ENCODE measurements at places on chromosomes 12 and 14.

GRCh38 chr14:33742166-33742565 is 208.7 kb downstream of the EGLN3 start:
- no peak for DNase-seq

DNA sequence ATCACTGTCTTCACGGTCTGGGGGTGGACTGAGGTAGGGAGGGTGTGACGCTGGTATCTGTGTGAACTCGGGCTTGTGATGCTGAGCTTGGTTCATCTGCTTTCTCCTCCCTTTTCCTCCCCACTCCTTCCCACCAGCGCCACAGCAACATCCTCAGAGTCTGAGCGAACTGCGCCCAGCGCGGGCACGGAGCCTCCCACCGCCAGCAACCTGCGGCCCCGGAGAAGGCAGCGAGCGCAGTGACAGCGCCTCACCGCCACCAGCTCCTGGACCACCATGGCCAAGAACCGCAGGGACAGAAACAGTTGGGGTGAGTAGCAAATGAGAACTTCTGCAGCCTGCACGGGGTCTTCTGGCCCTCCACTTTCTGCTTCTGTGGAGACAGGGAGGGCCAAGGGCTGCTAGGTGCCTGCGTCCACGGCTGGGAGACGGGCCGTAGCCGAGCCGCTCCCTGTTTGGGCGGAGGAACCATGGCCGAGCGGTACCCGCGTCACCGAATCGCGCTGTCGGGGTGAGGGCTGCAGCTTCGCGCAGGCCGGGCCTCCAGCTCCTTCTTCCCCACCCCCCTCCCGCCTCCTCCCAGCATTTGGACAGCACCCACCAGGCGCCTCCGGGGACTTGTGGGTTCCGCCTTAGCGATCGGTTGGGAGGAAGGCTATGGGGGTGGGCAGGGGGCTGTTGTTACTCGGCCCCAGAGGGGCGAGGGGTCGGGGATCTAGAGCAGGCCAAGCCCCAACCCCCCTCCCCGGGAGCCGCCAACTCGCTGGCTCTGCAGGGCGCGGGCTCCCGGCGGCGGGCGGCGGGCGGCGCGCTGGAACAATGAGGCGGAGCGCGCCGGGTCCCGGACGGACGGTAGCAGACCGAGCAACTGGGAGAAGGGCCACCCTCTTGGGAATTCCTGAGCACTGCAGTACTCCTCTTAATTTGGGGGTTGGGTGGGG is at the start of gene ATL1:
ATL1 (plus strand) TSS at position 156 of the 941 bp plus-strand sequence; CDS start at position 277, 121 bp downstream.
- DNase-seq = peak; percentile 31

DNA sequence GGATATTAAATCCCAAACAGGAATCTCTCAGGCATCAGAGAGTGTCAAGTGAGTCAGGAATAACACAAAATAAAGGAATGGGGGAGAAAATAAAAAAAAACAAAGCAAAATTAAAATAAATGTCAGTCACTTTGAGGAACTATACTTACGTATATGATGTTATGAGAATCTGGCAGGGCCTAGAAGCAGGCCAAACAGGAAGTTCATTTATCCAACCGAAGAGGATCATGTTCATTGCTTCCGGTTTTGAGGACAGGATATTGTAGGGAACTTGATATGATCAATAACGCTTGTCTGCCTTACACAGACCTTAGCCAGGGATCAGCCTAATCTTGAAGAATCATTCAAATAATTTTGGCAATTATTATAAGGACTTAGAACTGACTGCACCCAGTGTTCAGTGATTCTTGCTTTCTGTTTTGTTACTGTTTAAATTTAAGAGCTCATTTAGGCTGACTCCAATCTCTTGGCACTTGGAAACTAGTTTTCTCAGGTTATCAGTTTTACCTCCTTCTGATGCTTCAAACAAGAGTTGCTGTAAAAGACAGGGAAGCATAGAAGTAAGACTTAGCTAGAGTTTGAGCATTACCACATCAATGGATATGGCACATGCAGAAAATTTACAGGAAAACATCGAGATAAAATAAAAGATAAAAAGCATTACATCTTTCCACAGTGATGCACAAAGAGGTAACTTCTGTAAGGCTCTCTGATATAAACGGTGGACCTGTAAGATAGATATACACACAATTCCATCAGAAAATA is 53.4 kb downstream of the ZFC3H1 start:
- DNase-seq = no peak

DNA sequence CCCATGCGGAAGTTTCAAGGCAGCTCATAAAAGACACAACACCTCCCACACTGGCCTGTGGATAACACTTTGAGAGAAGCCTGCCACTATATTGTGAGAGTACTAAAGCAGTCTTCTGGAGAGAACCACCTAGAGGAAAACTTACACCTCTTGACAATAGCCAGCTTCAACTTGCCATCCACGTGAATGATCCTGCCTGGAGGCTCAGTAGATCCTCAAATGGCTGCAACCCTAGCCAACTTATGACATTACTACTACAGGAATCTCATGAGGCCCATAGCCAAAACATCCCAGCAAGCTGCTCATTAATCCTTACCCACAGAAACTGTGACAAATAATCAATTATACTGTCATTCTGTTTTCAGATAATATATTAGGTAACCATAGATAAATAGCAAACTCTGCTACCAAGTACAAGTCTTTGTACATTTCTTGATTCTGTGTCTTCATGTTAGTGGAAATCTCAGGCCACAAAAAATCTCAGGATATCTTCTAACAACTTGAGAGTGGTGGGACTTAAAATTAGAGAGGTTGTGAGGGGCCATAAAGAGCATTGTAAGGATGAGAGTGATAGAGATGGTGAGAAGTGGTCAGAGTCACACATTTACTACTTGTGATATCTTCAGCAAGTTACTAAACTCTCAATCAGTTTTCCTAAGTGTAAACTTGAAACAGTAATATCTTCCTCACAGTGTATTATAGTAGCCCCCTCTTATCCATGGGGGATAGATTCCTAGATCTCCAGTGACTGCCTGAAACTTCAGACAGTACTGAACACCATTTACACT is 368.0 kb downstream of the C12orf50 start:
- DNase-seq = no peak

- DNase-seq = no peak
Measured at GRCh38 chr14:93955850-93956481, 20.4 kb downstream of the ASB2 start.

- DNase-seq = no peak
Measured at GRCh38 chr12:16369156-16369555, 21.7 kb downstream of the MGST1 start.

DNA sequence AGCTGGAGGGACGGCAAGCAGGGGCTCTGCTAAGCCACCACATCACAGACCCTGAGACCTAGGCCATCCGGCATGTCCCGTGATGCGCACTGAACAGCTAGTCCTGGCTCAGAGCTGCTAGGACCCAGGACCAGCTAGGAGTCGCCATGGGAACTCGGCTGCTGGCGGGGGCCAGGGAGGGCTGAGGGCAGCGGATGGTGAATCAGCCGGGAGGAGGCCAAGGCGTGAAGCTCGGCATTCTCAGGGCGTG is 5.1 kb downstream of the AHNAK2 start:
- no peak for DNase-seq

GRCh38 chr12:9364224-9365176 is 156.3 kb upstream of the PZP start:
- DNase-seq = peak; percentile 32

DNA sequence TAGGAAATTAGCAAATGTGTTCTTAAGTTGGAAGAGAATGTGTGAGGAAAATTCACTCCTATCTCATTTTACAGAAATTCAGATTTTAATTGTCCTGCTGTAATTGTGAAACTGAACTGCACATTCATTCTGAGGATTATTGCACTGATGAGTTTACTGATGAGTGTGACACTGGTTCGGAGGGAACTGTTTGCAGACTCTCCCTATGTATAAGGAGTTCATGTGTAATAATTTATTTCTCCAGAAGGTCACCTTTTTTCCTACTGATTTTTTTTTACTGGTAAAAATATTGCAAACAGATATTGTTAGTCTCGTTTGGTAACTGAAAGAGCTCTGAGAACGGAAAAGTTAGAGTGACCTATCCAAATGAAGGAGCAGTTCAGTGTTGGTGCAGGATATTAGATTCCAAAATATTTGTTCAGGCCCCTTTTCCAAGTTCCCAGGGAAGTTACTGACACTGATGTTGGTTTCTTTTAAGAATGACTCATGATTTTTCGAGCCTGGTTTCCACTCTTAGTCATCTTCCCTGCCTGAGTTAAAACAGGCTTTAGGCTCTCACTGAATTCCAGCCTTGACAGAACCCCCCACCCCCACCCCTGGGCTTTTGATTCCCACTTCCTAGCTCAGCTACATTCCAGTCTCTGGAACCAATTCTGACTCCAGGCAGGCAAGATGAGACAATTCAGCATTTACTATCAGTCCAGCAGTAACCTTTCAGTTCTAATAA is 18.4 kb downstream of the ANO6 start:
- no peak for DNase-seq

DNA sequence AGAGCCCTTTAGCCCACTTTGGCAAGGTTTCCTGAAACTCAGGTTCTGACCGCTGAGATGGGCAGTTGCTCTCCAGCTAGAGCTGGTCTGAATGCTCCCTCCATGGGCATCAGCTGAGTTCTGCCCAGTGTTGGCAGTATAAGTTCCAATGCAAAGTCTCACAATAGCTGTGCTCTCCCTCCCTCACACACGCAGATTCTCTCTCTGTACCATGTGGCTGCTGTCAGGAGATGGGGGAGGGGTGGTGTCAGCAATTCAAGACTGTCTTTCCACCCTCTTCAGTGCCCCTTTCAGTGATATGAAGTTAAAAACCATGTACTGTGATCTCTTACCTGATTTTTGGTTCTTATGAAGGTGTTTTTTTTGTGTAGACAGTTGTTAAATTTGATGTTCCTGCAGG is 164.3 kb upstream of the PLEKHA5 start:
- no peak for DNase-seq

GRCh38 chr14:33369041-33369440 is 430.4 kb downstream of the NPAS3 start:
- no peak for DNase-seq

DNA sequence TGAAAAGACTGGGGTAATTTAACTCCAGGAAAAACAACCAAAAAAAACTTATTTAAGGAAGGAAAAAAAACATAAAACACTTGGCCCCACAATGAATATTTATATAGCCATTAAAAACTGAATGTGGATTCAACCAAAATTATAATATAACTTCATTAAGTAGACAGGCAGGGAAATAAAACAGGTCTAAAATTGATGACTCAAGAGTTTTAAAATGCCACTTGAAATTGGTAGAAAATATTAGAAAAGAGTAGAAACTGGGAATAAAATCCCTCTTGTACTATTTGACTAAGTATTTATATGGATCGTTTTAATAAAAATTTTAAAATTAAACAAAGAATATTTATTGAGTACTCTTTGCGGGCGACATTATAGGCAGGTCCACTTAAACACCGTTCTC is 28.8 kb downstream of the RPS6KA5 start:
- no peak for DNase-seq

GRCh38 chr12:52050116-52050757 is 1.0 kb upstream of the NR4A1 start:
- DNase-seq = no peak

DNA sequence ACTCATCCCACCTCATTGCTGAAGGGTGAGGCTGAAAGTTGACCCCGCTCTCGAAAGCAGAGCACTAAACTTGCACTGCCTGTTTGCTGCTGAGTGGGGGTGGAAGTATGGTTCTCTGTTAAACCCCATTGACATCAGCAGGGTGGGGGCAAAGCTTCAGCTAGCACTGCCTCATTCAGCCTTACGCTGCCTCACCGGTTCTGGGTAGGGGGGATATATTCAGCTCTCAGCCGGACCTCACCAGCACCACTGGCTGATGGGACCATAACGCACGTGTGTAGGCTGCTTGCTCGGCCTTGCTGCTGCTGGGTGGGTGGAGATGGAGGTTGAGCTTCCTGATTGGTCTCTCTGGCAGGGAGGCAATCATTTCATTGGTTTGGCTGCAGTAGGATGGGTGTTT is 265.7 kb upstream of the RTL1 start:
- no peak for DNase-seq

DNA sequence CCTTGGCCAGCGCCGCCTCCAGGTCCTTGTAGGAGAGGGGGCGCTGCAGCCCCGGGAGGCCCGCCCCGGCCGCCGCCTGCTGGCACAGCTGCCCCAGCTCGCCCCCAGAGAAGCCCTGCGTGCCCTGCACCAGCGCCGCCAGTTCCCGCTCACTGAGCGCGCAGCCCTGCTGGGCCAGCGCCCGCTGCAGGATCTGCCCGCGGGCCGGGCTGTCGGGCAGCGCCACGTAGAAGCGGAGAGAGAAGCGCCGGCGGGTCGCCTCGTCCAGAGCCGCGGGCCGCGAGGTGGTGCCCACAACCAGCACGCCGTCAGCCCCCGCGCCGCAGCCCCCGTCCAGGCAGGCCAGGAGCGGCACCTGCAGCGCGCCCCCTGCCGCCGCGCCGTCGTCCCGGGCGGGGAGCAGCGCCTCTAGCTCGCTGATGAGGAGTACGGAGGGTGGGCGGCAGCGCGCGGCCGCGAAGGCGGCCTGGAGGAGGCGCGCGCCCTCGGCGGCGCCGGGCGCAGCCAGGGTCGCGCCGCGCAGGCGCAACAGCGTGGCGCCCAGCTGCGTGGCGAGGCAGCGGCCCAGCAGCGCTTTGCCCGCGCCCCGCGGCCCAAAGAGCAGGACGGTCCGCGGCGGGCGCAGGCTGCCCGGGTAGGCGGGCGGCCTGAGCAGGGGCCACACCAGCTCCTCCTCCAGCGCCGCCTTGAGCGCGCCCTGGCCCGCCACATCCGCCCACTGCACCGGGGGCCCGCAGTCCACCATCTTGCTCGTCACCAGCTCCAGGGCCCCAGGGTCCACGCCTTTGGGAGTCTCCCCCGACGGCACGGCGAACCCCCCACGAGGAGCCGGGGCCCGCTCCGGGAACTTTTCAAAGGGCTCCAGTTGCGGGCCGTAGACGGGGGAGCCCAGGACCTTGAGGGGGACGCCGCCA is 27.7 kb downstream of the FIGNL2 start:
- DNase-seq = no peak

DNA sequence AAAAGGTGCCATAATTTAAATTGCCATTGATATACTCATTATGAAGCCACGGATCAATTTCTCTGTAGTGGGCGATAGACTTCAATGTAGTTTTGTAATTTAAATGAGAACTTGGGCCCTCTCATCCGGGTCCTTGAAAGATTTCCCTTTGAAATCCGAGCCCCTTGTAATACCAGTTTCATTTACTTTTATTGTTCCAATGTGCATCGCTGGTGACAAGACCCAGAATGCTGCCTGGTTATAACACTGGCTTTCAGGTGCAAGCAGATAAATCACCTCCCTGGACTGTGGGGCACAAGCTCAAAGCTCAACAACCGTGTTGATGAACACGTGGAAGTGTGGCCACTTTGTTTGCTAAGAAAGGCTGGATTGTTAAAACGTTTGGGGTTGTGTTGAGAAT is 68.9 kb upstream of the FZD10 start:
- DNase-seq = no peak
